ENCODE measurements at places on chromosomes 16 and 17. TPM values are rescaled to one million over a fixed set of nuclear protein-coding genes. Genes with fewer than 3 reads are reported as not detected.

GRCh38 chr17:60305141-60305540, 86.8 kb downstream of the USP32 start:
- DNase-seq: peak; percentile 98

CEP295NL gene
- 0.80 TPM for total RNA-seq

DNA sequence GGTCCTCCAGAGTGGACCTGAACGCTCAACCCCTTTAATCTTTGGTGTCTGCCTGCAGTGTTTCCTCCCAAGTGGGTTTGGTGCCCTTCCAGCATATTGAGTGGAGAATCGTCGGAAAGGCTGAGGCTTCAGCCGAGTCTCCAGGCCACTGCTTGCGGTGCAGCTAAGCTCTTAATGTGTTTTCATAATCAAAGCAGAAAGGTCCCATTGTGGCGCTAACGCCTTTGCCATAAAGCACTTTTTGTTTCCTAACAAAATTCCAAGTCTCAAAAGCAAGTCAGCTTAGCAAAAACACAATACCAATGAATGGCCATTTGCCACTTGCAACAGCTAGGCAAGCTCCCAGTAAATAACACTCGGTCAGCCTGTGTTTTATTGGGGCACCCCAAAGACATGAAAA, 57.6 kb downstream of the KSR1 start:
- DNase-seq: peak; percentile 87

DNA sequence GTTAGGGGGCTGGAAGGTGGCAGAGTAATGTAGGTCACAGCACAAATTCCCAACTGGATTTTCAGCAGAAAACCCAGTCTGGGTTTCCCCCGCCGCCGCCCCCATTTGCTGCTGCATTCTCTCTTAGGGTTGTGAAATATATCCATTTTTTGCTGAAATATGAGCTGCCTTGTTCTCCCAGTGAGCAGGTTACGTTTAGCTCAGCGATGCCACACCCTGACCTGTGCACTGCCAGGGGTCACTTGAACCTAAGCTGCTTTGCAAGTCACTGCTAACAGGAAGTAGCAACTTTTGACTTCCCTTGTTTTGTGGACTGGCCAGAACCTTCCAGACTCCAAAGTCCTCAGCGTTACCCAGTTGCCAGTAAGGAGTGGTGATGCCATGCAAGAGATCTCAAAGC, 274.1 kb downstream of the CPPED1 start:
- no peak for DNase-seq

SAMD14 gene
- not detected for total RNA-seq

TP53TG3C gene
- total RNA-seq: not detected

- no peak for DNase-seq
Observed at GRCh38 chr16:51150165-51150887, 744 bp downstream of the SALL1 start.

GRCh38 chr17:19385521-19385983, 1.4 kb downstream of the MFAP4 start:
- no peak for DNase-seq

DNA sequence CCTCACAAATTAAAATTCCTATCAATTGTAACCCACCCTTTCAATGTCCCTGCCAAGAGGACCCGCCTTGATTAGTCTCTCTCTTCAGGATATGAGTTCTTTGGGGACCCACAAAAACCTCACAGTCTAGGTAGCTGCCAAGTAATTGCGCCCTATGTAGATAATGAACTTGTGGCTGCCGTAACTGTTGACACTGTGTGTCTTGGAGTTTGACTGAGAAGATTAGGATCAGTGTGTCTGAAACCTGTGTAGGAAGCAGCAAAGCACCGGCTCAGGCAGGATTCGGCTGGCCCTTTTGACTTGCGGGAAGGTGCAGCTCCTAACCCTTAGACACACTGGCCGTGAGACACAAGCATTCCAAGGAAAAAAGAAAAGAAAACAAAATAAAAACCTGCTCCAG, 17.8 kb upstream of the SLC6A4 start:
- no peak for DNase-seq

GRCh38 chr16:4239020-4239419, 2.9 kb downstream of the SRL start:
- DNase-seq: no peak

- DNase-seq: no peak
Observed at GRCh38 chr16:19589771-19590302, 34.3 kb downstream of the VPS35L start.

LYRM9 gene
- total RNA-seq: 8.6 TPM

DNA sequence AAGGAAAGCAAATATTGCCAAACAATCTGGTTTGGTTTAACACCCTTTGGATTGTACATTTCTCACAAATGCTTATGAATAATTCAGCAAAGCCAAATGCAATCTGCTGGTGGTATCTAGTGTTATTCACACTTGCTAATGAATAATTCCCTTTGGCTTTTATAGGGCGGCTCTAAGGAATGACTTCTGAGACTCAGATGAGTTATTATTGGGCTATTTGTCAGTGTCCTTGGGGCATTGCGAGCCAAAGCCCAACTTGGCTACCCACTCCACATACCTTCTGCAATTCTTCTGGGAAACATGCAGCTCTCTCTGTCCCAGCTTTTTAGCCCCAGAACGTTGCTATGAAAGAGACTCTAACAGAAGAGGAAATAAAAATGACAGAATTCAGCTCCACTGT, 41.1 kb downstream of the FTO start:
- no peak for DNase-seq

DPEP2 gene
- total RNA-seq: not detected

AXIN1 gene
- 22.6 TPM for total RNA-seq

VMO1 gene
- not detected for total RNA-seq

DNA sequence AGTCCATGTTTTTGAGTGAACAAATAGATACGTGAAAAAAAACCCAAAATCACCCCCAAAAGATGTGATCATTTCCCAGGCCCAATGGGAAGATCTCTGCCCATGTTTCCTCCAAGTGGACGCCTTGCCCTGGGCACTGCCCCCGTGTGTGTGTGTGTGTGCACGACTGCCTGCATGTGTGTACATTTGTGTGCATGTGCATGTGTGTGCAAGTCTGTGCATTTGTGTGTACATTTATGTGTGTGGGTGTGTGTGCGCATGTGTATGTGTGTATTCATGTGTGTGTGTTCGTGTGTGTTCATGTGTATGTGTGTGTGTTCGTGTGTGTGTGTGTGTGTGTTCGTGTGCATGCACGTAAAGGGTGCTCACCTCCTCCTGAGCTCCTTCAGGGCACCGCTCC, 16.8 kb upstream of the LRRC37A3 start:
- no peak for DNase-seq
